ENCODE measurements at places on chromosomes 13 and 19.

DNA sequence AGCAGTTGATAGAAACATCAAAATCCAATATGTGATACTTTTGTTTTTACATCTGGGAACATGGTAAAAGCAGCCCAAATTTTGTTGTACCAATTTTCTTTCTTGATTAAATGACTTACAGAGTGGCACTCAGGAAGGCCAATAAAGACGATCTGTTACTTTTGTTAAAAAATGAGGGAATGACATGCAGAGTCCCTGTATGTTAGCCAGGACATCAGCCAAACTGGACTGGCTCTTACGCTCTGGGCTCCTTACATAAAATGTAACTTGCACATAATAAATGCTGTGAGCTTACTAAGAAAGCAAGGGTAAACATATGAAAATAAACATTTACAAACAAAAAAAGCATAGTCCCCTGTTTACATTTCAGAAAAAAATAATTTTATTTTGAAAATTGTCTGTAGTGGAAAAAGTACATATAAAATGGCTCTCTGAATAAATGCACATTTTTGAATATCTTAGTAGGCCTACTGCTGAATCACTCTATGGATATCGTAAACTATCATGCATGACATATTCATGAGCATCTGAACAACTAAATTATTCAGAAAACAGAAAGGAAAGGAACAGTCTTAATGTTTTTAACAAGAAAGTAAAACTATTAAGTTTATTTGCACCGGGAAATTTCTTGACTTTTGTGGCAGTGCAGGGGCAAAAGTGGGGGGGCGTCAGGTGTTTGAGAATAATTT, 534.5 kb downstream of the KCTD12 start:
- DNase-seq = no peak

DNA sequence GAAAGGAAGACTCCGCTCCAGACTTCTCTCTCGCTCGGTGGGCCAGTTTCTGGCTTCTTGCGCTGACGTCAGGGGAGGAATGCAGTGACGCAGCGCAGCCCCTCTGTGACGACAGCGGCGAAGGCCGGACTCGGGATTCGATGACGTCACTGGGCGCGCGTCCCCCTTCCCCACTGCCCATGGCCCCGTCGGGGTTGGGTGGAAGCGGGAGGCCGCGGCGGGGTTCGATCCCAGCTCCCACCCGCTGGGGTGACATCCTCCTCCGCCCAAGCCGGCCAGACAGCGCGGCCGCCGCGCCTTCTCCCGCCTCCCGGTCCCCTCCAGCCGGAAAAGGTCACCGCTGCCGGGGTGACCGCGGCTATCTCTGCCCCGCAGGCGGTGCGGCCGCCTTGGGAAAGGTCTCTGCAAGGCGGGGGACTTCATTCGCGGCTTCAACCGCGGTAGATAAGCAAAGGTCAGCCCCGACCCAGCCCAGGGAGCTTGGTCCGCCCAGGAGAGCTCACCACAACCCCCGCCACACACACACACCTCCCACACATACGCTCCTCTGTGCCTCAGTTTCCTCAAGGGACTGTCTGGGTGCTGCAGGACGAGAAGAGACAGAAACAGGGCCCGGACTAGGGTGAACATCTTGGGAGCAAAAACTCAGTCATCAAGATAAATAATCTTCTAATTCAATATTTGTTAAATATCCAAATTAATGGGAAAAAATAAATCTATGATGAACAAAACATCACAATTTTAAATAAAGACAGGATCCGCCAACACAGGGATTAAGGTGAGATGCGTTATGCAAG, 844 bp upstream of the RFX1 start:
- DNase-seq = no peak

- DNase-seq = no peak
These were observed 289.9 kb downstream of the MYO16 start for GRCh38 chr13:108919036-108919907.

GRCh38 chr13:110580800-110581199, 19.3 kb upstream of the RAB20 start:
- DNase-seq = no peak

DNA sequence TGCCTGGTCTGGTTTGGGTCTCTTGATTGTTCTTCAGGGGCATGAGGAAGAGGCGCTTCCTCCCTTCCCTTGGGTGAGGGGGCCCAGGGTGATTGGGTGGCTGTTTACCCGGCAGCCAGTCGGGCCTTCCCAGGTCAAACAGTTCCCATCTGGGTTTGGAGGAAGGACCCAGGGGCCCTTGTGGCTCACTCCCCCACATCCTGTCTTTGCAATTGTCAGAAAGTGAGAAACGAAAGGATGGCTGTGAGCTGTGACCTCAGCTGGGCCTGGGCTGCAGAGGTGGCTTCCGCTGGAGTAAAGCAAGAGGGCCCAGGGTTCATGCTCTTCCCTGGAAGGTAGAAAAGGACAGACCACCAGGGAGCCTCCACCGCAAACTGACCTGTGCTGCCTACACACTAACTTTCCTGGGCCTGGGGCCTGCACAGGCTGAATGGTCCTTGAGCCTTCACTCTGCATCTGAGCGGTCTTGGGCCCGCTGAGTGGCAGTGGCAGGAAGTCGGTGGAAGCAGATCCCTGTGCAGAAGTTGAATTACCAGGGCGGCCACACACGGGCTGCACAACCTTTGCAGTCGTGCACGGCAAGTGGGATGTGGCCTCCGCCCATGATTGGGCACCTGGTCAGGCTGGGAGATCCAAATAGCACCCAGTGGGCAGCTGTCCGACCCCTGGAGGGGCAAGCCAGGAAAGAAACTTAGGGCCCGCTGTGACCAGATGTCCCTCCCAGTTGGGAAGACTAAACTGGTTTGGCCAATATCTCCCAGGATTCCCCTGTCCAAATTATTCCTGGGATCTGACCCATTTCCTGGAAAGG, 5.3 kb upstream of the CD79A start:
- no peak for DNase-seq

Measured in cerebellar nuclear complex (tissue), 1 donor.